Stimulated activated CD8-positive, alpha-beta memory T cell treated with anti-CD3 and anti-CD28 coated beads, Interleukin-4, amount 100 ng/mL, for 1 hour (primary cell): ENCODE measurements at places on chromosomes 5 and 9.

GRCh38 chr5:43007246-43007910 is 32.7 kb downstream of the ANXA2R start:
- peak; percentile 62 for DNase-seq

- no peak for DNase-seq
These were observed 45.3 kb upstream of the DNAH5 start for GRCh38 chr5:13989832-13990231.

DNA sequence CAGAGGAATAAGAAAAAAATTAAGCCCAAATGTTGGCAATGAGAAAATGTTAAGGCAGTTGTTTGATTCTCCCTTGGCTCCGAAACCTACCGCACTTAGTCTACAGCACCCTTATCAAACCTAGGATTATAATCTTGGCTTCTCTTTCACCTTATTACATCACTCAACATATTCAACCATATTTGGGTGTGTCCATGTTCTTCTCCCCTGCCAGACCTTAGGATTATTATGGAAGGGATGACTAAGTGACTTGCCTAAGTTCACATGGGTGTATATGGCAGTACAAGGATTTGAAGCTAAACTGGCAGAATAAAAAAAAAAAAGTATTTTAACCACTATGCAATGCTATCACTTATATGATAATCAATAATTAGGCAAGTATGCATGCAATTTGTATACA is 76.4 kb downstream of the PLK2 start:
- no peak for DNase-seq

DNA sequence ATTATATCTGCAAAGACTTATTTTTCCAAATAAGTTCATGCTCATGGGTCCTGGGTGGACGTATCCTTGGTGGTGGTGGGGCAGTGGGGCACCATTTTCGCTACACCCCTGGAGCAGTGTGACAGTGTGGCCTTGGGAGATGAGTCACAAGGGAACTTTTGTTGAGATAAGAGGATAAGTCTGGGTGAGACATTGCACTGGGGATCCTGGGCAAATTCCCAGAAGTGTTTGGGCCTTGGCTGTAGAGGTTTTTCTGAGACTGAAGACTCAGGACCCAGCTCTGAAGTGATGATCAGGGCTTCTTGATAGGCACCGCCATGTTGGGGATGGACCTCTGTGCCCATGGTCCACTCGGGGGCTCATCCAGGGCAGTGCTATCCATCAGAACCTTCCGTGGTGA is 149.4 kb downstream of the MACROH2A1 start:
- DNase-seq = no peak

DNA sequence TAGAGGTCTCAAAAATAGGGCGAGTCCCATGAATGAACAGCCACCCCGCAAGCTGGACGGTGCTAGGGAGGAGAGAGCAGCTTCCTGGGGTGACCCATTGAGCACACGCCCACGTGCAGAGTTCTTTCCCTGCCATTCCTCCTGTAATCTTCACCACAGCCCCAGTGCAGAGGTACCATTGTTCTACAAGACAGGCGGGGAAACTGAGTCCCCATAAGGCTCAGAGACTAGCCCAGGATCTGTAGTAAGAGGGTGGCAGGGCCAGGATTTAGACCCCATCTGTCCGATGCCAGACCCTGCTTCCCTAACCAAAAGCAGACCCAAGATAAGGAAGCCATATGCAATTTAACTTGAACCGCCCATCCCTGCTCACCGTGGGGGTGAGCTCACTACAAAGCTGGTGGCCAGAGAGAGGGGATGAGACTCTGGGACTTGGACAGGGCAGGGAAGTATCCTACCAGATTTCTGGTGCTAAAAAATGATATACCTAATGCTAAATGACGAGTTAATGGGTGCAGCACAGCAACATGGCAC is 36.7 kb upstream of the ORM1 start:
- DNase-seq = no peak

- no peak for DNase-seq
These were observed 31.5 kb downstream of the VAV2 start for GRCh38 chr9:133960568-133961129.

DNA sequence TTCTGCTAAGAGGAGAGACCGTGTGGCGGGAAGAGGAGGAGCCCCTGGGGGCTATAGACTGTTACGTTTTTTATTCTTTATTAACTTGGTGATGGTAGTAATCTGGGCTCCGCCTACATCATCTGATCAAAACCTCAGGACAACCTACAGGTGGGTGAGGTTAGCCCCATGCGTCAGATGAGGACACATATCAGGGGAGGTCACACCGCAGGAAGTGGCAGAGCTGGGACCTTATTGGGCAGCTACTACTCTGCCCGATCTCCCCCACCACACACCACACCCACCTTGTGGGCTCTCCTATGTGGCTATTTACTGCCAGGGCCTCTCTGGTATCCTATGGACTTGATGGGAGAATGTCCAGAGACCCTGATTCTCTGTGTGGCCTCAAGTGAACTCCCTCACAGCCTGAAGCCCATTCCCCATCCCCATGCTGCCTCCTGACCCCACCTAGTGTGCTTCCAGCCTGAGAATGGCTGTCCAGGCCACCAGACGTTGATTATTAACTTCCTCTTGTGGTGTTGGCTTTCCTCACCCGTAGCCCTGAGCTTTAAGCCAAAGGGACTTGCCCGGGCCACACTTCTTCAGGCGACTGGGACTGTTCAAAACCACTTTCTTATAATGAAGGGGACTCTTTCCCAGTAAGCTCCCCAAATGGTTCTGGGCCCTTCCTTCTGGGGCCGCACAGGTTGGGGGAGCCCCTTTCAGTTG is 8.2 kb downstream of the UNC5A start:
- DNase-seq = no peak

- DNase-seq = no peak
These were observed 259.9 kb upstream of the TARS1 start for GRCh38 chr5:33180900-33181299.

DNA sequence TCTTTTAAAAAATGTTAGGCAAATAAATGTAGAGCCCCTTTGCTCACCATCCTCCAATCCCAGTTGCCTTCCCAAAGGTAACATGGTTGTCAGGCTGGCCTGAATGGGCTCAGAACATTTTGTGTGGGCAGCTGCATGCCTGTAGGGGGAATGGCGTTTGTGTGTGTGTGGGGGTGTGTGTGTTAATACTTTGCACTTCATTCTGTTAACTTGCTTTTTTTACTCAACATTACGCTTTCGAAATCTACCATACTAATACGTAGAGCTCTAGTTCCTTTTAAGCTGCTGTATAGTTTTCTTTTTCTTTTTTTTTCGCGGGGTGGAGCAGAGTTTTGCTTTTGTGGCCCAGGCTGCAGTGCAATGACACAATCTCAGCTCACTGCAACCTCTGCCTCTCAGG is 14.0 kb downstream of the MYOZ3 start:
- no peak for DNase-seq

DNA sequence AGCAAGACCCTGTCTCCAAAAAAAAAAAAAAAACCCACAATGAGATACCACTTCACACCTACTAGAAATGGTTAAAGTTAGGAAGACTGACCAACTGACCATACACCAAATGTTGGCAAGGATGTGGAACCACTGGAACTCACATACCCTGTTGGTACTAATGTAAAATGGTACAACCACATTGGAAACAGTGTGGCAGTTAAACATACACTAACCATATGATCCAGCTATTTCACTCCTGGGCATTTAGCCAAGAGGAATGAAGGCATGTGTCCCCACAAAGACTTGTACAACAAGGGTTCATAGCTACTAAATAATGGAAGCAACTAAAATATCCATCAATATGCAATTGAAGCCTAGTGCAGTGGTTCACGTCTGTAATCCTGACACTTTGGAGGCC is 21.3 kb downstream of the NAIF1 start:
- no peak for DNase-seq

DNA sequence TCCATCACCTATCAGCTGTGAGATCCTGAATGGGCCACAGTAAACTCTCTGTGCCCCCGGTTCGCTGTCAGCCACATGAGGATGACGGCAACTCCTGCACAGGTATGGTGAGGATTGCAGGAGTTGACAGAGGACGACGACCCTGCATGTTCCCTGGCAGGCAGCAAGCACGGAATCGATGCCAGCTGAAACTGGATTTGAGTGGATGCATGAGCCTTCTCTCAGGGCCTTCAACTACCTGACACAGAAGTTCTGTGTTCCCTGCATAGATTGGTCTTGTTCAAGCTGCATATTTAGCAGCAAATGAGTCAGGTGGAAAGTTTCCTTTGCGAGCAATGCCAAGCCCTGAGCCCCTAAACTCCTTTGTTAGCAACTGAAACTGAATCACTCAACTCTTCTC is 69.6 kb upstream of the PTCH1 start:
- no peak for DNase-seq

DNA sequence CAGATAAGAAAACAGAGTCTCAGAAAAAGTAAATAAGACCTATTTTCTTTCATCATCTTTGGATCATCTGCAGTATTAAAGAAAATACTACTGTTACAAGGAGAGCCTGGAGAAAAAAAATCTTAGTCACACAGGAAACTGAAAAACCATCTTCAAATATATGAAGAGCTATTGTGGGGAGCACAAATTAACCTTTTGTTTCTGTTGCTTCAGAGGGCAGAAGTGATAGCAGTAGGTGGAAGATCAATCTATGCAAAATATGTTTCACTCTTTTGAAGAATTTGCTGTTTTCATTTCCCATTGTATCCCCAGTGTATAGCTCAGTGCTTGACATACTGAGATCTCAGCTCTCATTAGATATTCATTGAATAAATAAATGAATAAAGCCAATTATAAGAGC is 13.1 kb upstream of the CEMIP2 start:
- DNase-seq = no peak

- DNase-seq = no peak
These were observed 457.4 kb downstream of the CCDC171 start for GRCh38 chr9:16010221-16010620.

GRCh38 chr5:143016777-143017516 is 246.8 kb downstream of the ARHGAP26 start:
- no peak for DNase-seq

DNA sequence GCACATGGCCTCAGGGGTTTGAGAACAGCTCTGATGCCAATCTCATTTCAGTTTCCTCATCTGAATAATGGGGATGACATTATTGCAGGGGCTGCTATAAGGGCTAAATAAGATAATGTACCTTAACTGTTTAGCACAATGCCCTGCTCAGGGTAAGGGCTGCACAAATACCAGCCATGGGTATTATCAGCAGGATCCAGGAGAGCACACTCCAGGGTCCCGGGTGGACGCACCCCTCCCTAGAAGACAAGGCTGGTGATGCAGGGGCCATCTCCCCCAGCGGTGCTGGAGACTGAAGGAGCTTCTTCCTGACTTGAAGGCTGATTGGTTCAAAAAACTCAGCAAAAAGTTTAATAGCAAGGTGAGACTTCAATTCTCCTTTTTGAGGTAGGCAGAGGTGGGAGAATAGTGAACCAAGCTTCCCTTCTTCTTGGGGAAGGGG is 2.7 kb upstream of the CXXC5 start:
- DNase-seq = no peak

GRCh38 chr5:157496864-157497263 is 36.9 kb downstream of the NIPAL4 start:
- DNase-seq = no peak

- no peak for DNase-seq
These were observed 473 bp downstream of the ZBTB34 start for GRCh38 chr9:126860757-126861466.
